AG20443 (cell line): ENCODE measurements at places on chromosomes 1 and 21.

GRCh38 chr1:241810769-241811405, 37.1 kb upstream of the EXO1 start:
- no peak for DNase-seq

- no peak for DNase-seq
These were observed 1563.6 kb upstream of the PRMT6 start for GRCh38 chr1:105492921-105493320.

- peak; percentile 66 for DNase-seq
These were observed 19.8 kb upstream of the MUTYH start for GRCh38 chr1:45359882-45360513.

GRCh38 chr1:183633676-183634343, 1.8 kb downstream of the ARPC5 start:
- DNase-seq: peak; percentile 47

- DNase-seq: no peak
These were observed 252.1 kb upstream of the CACYBP start for GRCh38 chr1:174747613-174748012.

- DNase-seq: no peak
These were observed 11.0 kb downstream of the ZBTB7B start for GRCh38 chr1:155013632-155014031.

GRCh38 chr1:244920911-244921761, 56.8 kb upstream of the HNRNPU start:
- no peak for DNase-seq

- DNase-seq: no peak
These were observed 12.0 kb downstream of the MDM4 start for GRCh38 chr1:204528241-204528640.

DNA sequence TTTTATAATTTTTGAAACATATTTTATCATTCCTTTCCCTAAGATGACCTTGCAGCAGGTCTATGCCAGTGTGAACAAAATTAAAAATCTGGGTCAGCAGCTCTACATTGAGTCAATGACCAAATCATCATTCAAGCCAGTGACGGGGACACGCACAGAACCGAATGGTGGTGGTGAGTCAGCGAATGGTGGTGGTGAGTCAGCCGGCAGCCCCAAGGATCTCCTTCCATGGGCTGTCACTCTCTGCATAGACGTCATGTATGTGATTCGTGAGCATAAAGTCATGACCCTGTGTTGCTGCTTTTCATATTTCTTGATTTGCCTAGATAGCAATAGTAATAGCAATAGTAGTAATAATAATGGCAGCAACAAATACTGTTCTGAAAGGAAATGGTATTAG, 26.3 kb downstream of the PER3 start:
- peak; percentile 83 for DNase-seq

DNA sequence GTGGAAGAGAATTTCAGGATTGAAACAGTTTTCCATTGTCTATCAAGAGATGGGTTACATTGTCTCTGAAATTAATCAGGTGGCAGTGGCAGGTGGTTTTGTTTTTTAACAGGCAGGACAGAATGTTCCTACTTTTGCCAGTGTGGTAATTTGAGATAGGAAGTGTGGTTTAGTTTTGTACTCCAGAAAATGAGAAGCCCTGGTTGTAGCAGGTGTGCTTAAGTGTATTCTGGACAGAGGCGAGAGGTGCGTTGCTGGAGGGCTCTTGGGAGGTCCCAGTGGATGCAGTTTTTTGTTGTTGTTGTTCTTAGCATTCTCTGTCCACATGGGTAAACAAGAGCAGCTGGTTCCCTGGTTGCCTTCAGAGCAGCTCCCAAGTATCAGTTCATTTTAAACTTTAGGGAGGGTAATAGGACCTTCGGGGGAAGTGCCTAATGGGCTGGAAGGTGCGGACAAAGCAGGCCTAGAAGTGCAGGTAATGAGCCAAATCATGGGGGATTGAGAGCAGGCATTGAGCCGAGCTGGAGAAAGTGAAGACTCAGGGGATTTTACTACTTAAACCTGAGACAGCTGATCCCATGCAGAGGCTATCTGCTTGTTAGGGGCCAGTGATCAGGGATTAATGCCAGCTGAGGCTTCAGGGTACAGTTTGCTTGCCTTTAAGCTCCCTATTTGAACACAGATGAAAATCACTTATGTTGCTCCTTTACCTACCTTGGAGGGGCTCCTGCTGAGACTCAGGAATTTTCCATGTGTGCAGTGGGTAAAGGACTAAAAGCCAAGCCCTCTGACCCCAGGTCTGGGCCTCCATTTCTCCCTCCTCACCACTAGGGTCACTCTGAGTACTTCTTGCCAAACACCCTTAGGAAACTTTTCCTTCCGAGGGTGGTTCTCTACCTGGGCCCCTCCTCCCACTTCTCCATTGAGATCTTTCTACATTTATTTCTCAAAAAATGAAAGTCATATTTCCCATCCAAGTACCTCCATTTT, 6.1 kb downstream of the PFKFB2 start:
- DNase-seq: no peak

GRCh38 chr1:94245747-94246438, 8.5 kb upstream of the ARHGAP29 start:
- no peak for DNase-seq

DNA sequence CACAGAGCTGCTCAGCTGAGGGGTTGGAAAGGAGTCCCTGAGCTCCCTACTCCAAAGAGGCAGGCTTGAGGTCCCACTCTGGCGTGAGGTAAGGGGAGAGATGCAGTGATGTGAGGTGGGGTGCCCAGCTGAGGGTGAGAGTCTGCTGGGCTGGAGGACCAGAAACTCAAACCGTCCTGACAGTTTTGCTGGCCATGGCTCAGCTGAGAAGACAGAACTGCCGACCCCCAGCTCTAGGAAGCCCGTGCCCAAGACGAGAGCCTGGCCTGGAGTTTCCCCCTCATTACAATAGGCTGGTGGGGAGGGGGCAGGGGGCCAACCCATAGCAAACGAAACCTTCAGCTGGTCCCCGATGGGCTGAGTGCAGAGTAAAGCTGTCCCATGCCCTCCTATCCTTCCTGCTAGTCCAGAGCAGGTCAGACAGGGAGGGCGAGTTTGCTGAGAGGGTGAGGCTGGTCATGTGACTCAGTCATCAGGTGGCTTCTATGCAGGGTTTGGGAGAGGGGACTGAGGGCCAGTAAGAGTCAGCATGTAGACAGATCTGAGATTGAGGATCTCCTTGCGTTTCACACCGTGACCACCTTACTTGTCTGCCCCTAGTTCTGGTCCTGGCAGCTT, 129.3 kb downstream of the PRDM2 start:
- DNase-seq: peak; percentile 7

GRCh38 chr21:46159841-46160656, 4.7 kb upstream of the FTCD start:
- DNase-seq: no peak

- no peak for DNase-seq
These were observed 188.5 kb downstream of the TGFBR3 start for GRCh38 chr1:91697416-91697815.

GRCh38 chr1:209411491-209411929, 172.0 kb upstream of the CAMK1G start:
- DNase-seq: peak; percentile 65

- DNase-seq: no peak
These were observed 317.6 kb upstream of the KAZN start for GRCh38 chr1:14280909-14281308.

DNA sequence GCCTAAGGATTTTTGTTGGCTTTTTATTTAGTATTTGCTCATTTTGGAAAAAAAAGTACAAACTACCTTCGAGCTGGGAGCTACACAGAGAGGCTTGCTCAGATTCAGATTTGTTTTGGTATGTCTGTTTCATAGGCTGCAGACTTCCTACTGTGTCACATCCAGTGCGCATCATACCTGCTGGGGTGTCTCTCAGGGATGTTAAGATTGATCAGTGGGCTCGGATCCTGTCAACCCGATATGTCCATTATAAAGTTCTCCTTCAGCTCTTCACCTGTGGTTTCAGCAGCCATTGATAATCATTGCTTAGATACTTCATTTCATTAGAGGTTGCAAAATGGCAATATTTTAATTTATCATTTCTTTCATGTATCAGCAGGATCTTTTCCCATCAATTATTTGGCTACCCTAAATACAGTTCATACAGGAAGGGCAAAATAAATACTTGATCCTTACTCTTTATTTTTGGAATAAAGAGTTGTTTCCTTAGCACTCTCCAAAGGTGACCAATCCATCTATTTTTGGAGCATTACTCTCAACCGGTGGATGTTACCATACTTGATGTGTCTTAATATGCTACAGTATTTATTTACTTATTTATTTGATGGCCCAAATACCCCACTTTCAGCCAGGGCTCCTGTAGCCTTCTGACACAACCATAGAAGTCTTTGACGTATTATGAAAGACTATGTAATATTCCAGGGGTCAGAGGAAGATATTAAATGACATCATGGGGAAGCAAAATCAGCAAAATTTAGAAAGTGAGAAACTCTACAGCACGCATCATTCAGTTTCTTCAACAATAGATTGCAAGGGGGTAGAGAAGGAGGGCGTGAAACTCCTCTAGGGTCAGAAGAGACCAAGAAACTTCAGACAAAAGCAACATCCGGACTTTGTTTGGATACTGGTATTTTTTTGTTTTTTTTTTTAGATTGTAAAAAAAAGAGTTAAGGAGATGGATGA, 55.3 kb upstream of the HNRNPU start:
- no peak for DNase-seq

- no peak for DNase-seq
These were observed 3.4 kb upstream of the OR10K1 start for GRCh38 chr1:158458263-158458662.

- DNase-seq: peak; percentile 38
These were observed 7.6 kb downstream of the CYP4B1 start for GRCh38 chr1:46806196-46807020.

- no peak for DNase-seq
These were observed 9.6 kb downstream of the TRIM62 start for GRCh38 chr1:33171977-33172813.

DNA sequence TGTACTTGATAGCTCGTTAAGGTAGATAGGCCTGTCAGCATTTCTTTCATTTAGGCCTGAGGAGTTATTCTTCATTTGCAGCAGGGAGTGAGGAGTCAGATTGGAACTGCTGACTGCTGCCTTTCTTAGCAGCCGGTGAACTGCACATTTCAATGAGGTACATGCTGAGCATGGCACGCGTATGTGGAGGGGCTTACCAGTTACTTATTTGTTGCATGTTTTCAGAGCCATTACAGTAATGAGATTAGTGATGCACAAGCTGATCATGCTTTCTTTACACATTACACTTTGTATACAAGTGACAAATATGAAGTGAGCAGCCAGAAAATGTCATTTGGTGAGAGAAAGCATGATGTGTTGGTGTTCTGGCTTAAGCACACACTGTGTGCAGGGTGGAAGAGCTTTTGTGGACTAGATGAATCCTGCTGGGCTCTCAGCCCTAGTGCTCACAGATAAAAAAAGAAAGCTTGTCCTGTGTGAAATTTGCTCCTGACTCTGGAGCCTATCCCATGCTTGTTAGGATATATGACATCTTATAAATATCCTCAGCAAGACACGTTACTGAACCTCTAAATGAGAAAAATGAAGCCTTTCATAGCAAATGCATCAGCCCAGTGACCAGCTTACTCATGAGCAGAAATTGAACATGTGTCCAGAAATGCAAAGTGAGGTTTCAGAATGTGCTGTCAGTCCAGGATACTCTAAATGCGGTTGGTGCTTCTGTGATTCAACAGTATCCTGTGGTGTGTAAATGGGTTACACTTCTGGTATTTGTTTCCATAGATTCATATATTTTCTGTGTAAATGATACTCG, 574.7 kb upstream of the ADGRL2 start:
- no peak for DNase-seq

DNA sequence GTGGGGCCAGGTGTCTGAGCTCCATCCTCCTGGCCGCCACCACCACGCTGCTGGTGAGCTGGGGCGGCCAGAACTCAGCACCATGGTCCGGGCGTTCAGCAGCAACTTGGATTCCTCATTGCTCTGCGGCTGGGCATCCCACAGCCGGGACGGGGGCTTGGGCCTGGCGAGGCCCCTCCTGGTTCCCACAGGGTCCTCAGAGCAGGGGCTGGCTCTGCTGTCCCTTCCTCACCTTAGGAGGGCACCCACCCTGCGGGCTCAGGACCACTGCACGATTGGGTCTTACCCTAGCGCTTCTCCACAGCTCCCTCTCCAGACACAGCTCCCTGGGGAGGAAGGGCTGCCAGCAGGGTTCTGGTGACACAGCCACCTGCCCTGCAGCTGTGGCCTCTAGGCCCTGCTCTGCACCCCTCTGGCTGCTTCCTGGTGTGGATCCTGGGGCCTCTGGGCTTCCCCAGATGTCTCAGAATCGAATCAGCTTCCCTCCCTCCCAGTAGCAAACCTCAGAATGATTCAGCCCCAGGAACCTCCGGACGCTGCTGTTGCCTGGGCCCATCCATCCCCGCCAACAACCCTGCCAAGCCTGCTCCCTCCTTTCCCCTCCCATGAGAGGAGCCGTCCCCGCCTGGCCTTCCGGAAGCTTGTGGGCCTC, 25.0 kb downstream of the CRYAA start:
- DNase-seq: peak; percentile 86

DNA sequence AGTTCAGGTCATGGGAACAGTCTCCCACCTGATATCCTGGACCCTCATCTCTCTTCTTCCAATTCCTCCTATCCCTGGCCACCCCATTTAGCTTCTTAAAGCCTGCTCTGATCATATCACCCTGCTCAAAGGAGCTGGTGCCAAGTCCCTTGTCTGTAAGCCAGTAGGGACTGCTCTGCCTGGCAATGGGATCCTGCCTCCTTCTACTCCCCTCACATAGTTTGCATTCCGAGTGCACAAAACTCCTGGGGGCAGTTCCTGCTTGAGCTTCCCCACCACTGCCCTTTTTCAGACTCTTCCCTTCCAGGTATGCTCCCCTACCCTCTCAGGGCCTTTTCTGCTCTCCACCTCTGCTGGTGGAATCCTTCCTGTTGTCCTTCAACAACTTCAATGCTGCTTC, 48.1 kb downstream of the NGF start:
- DNase-seq: no peak

GRCh38 chr1:200991097-200991614, 32.4 kb downstream of the KIF21B start:
- DNase-seq: no peak
